ENCODE measurements at places on chromosomes 4 and X.

DNA sequence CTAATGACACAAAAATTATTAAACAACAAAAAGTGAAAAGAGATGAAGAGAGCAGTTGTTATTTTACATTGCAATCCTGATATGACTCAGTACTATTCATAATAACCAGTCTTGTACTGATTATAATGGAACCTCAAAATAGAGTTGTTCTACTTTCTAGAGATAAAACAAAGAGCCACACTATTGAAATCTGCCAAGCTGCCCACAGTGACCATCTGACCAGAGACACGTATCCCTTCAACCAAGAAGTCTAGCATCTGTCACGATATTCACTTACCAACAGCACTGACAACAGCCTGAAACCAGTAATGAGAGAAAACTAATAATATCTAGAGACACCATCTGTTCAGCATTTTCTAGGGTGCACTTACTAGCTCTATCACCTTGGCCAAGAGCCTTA is 466.7 kb downstream of the NKX6-1 start:
- no peaks in the 10 kb centered on the region for H3K36me3 ChIP-seq
- H3K4me1 ChIP-seq: peaks cover 15% of the 10 kb centered on the region
- H3K27ac ChIP-seq: no peak overlapping the region

DNA sequence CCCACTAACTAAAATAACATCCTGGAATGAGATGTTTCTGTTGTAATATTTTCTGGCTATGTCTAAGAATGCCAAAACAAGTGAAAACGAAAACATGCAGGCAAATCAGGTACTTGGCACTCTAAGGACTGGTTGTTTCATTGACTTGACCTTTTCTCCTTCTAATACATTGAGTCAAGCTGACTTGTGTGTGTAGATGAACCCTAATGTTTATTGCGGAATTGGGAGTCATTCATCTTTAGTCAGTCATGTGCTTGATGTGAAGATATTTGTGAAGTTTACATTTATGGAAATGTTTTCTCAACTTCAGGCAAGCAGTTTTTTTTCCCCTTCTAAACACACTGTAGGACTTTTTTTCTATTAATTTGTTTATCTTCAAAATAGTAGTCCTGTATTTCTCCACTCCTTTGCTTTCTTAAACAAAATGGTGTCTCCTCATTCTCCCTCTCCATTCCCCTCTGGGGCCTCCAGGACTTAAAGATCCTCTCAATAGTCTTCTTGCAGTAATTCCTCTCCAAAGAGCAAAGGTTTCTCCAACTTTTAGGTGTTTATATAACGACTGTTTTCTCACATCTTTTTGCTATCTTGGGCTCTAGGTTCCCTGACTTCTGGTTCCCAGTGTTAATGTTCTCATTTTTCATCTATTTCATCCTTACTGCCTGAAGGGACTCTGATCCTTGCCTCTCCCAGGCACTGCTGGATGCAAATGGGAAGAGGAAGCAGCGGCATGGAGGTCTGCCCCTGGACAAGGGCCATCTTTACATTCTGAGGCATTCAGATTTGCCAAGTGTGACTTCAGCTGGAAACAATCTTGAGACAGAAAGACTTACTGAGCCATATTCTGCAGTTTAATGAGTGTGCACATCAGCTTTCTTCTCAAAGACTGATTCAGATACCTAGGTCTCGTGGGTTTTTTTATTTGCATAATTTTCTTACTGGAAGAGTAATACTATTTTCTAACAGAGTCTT is 166.4 kb downstream of the ARHGAP6 start:
- no peaks in the 10 kb centered on the region for H3K27me3 ChIP-seq
- no peak for DNase-seq
- H3K27ac ChIP-seq: peak overlapping the region; percentile 45
- H3K36me3 ChIP-seq: no peaks in the 10 kb centered on the region
- H3K4me3 ChIP-seq: no peak overlapping the region

DNA sequence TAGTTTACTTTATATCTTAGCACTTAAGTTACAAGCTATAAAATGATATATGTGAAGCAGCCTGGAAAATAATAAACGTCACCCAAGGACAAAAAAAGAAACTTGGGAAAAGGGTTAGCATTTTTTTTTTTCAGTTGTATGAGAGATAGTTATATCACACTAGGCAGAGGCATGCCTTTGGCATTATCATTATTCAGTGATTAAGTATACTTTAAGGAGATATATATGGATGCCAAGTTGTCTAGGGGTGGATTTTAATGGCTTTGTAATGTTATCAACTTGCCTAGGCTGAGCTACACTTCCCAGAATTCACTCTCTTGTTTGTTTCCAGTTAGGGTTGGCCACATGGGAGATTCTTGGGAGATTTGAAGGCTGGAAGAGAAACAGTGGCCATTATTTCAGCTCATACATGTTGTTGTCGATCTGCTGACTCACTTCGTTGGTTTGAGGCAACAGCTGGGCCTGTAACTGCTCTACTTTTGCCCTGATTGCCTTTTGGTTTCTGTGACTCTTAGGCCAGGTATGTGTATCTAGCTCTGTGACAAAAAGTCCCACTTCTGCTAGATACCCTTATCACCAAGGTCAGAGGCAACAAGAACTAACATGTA is 11.5 kb upstream of the SRPX start:
- no peaks in the 10 kb centered on the region for H3K36me3 ChIP-seq
- H3K27ac ChIP-seq: no peak overlapping the region
- no peak overlapping the region for H3K4me3 ChIP-seq

DNA sequence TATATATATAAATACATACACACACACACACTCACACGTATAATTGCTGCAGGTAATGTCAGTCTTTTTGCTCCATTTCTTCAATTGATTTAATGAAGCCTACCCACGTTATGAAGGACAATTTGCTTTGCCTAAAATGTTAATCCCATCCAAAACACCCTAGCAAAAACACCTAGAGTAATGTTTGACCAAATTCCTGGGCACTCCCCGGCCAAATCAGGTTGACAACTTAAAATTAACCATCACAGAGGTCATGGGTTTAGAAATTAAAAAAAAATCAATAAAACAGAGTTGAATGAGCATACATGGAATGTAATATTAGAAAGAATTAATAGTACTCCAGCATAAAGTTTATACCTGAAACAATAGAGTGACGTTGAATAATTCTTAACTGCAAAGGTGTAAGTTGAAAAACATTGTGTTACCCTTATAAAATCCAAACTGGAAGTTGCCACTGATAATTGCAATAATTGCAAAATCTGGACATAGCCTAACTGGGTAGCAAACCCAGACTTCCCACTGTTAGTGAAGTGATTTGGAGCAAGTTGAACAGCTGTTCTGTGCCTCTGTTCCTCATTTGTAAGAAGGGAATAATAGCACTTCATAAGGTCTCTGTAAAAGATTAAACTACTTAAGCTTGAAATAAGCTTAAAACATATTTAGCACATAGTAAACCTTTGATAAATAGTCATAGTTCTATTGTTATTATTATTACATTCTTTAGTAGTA is 2120.5 kb downstream of the PCDH7 start:
- no peaks in the 10 kb centered on the region for H3K27me3 ChIP-seq
- H3K4me3 ChIP-seq: no peak overlapping the region
- no peaks in the 10 kb centered on the region for H3K4me1 ChIP-seq
- H3K36me3 ChIP-seq: no peaks in the 10 kb centered on the region
- no peak overlapping the region for H3K27ac ChIP-seq

DNA sequence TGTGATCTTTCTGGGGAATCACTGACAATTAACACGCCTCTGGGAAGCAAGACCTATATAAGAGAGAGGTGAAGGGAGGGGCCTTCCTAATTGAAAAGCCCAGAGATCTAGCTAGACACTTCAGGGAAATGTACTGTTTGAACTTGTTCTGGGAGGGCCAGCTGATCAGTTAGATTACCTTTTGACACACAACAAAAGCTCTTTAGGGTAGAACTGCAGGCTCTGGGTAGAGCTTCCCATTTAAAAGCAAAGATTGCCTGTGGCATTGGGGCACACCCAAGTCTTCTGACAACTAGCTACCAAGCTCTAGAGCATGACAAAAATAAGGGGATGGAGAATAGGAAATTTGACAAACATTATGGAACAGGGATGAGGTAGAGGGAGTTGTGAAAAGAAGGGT is 26.3 kb downstream of the AREG start:
- no peak overlapping the region for H3K4me3 ChIP-seq
- no peak overlapping the region for H3K27ac ChIP-seq
- no peaks in the 10 kb centered on the region for H3K4me1 ChIP-seq
- DNase-seq: no peak

- no peak overlapping the region for H3K27ac ChIP-seq
- DNase-seq: no peak
- H3K4me1 ChIP-seq: peaks cover 4% of the 10 kb centered on the region
Observed at GRCh38 chrX:153888344-153888743, 2.4 kb upstream of the L1CAM start.

Data from mesothelial cell of epicardium (in vitro differentiated cells).